ENCODE measurements at places on chromosomes 2 and 18.

DNA sequence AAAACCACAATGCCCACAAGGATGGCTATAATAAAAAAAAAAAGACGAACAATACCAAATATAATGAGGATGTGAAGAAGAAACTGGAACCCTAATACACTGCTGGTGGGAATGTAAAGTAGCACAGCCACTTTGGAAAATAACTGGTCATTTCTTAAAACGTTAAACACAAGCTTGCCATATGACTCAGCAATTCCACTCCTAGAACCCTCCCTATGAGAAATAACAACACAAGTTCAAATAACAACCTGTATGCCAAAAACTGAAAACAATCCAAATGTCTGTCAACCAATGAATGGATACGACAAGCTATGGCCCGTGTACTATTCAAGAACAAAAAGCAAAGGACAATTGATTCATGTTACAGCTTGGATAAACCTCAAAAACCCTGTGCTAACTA lies 7.0 kb upstream of the ALPK2 start:
- DNase-seq: no peak

DNA sequence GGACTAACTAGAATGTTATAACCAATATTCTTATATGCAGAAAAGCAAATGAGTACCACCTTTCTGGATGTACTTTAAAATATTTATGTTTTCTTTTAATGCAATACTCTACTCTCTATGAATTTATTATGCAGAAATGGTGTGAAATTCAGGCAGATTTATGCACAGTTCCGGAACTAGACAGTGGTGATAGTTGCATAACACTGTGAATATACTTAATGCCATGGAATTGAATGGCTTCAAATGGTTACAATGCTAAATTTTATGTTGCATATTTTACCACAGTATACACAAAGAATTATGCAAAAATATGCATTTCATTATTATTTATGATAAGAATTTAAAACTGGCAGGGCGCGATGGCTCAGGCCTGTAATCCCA lies 287.8 kb upstream of the FN1 start:
- DNase-seq: no peak

GRCh38 chr18:49970319-49970718 lies 157.0 kb upstream of the ACAA2 start:
- DNase-seq: no peak

- DNase-seq: no peak
Observed at GRCh38 chr2:237171396-237171795, 85.7 kb downstream of the COPS8 start.

GRCh38 chr18:53946594-53946993 lies 277.9 kb downstream of the MBD2 start:
- DNase-seq: no peak
